ENCODE measurements at places on chromosomes 2 and 18.
A peak's percentile ranks its signal among the peaks of the same experiment; 100 is the strongest.

GRCh38 chr2:17869128-17869527 is 9.3 kb upstream of the KCNS3 start:
- no peak for DNase-seq

DNA sequence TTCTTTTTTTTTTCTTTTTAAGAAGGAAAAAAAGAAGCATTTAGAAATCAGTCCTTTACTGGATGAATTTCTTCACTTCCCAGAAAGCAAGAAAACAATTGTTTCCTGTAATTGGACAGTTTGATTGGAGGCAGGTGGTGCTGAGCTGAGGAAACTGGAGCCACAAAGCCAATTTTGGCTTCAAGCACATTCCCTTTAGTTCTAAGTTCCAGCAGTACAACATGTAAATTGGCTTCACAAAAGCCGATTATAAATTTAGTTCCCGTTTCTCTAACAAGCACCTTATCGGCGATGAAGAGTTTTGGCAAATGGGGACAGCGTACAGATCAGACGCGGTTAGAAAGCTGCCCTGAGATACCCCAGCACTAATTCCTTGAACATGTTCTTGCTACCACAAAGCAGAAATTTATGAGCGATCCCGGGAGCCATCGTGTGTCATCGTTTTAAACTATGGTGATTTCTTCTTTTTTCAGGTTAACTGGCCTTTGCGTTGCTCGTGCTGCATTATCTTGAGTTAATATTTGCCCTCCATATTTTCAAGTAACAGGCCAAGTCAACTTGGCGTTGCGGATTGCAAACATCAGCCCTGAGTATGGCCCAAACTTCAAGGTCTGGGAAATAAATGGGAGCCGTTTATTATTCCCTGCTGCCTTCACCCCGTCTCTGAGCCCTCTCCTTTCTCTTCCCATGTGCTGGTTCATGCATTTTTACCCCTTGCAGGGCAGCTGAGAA is 190.4 kb upstream of the ID2 start:
- no peak for DNase-seq

DNA sequence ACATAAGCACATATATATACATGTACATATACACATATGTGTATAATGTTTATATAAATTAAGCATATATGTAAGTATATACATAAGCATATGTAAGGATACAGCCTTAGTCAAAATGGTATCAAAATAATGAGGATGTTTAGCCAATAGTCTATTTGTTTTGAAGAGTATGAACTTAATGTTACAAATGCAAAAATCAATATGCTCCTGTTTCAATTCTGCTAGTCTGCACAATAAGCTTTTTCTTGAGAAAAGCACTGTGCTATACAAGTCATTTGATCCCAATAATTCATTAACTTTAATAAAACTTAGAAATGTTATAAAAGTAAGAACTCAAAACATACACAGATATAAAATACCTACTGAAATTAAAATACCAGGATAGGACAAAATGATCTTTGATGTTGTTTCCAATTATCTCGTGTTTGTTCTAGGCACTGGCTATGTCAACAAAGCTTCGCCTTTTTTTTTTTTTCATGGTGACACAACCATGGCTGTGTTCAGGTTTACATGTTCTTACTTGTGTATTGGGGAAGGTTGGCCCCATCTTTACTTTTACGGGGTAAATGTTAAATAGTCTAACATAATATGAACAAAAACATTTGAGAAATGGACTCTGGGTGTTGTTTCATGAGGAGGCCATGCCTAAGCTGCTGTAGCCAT is 271.1 kb upstream of the CDH19 start:
- no peak for DNase-seq

GRCh38 chr2:71151620-71152019 is 21.2 kb downstream of the MPHOSPH10 start:
- DNase-seq, result no peak

DNA sequence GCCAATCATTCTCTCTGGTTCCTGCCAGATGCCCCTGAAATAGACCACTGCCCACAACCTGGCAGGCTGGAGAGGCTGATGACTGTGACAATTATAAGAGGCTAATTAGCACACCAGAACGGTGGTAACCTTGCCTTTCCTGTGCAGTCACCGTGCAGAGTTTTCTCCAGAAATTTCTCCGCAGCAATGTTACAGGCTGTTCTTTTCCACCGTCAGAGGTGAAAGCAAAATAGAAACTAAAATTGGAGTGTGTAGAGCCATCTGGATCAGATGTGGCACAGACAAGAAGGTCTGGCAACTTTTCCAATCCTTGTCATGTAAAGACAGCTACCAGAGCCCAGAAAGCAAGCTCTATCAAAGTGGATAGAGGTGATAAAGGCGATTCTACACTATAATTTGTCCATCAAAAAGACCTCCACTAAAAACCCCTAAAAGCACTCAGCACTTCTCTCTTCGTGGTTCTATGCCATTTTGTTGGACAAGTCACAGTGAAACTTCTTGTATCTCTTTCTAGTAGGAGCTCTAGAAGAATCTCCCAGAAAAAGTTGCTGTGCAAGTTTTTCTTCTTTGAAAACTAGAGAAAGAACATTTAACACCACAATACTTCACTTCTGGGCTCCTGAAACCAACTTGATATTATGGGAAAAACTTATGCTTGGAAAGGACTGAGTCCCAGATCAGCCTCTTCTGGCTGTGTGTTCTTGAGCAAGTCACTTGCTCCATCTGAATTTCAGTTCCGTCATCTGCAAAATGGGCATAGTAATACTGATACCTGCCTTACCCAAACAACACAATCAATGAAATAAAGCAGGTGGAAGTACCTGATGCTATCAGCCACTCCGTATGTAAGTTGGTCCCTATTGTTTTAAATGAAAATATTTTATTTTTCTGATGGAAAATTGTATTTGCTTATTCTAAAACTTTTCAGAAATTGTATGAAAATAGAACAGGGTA is 295.6 kb upstream of the DLGAP1 start:
- no peak for DNase-seq

DNA sequence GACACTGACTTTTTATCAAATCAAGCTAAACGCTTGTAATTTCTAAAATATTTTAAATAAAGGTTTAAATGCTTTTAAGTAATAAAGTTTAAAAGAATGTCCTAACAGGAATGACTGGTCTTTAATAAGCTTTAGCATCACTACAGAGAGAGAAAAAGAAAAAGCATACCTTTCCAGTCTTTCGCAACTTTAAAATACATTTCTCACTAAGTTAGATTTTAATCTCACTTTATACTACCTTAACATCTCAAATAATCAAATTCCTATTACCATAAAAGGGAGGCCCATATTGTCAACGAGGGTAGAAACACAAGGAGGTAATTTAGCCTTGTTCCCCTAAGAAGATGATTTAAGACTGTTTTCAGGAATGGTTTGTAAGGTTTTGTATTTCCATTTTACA is 80.7 kb downstream of the STRN start:
- no peak for DNase-seq

- DNase-seq, result no peak
Observed at GRCh38 chr2:221596192-221596591, 24.1 kb upstream of the EPHA4 start.

GRCh38 chr2:108412995-108413710 is 35.4 kb downstream of the SULT1C4 start:
- DNase-seq, result no peak

DNA sequence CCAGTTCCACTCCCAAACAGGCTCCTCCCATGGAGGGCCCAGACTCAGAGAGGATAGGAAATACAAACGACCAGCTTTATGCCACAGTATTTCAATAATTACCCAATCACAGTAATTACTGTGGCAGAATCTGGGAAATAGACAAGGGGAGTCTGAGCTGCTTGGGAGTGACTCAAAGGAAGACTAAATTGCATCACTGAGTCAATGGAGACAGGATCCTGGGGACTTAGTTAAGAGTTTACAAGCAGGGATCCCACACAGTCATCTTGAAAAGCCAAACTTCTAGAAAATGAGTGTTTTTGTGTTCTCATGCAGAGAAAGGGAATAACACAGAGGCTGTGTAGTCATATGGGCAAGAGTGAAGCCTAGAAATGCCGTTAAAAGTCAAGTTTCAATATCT is 1142.1 kb downstream of the CNTNAP5 start:
- DNase-seq, result no peak

GRCh38 chr2:190405995-190406394 is 2.2 kb upstream of the MFSD6 start:
- DNase-seq, result no peak

- DNase-seq, result no peak
Observed at GRCh38 chr18:13871701-13872100, 43.6 kb downstream of the MC2R start.

DNA sequence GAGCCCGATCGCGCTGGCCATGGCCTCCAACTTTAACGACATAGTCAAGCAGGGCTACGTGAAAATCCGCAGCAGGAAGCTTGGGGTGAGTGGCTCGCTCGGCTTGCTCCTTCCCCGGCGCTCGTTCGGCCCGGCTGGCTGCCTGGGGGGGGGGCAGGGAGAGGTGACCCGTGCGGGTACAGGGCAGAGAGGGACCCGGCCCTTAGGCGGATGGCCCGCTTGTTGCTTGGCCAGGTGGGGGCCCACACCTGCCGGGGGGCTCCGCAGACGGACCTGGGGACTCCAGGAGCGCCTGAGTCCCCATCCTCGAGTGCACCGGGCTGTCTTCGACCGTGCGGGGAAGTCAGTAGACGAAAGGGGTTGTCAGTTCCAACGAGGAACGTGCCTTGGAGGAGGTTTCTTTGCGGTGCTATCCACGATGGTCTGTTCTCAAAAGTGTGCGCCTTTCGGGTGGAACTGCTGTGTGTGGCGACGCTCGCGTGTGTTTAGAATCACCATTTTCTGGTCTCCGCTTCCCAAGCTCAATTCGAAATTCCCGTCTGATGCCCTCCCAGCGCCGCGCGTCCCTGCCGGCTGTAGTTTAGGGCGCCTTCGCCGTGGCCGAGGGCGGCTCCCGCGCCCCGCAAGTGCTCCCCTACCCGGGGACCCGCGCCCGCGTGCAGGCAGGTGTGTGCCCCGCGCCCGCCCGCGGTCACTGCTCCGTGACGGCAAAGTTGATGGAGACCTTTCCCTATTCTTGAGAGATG is 711 bp downstream of the DOK6 start:
- DNase-seq, result no peak

DNA sequence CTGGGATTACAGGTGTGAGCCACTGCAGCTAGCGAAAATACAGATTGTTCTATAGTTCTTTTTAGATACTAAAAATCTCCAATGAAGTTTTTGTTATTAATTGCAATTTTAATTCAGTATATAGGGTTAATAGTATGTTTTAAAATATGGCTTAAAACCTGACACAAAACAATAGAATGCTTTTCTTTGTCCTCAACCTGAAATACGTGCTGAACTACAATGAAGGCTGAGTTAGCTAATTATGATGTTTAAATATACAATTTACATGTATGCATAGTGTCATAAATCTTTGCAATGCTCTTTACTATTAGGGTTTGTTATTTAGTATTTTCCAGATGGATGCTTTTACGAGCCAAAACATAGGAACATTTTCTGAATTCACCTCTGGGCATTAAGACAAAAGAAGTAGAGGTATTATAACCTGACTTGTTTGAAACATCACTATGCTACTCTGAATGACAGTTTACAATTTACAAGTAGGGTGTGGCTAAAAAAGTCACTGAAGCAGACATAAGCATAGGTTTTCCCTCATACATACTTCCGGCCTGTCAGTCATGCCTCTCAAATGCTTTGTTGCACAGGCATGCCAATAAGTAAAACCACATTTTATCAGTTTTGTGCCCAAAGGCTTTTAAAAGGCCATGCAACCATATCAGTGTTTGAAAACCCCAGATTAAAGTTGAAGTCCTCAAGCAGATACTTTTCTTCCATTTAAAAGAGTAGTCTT is 168.3 kb downstream of the OTX1 start:
- no peak for DNase-seq

DNA sequence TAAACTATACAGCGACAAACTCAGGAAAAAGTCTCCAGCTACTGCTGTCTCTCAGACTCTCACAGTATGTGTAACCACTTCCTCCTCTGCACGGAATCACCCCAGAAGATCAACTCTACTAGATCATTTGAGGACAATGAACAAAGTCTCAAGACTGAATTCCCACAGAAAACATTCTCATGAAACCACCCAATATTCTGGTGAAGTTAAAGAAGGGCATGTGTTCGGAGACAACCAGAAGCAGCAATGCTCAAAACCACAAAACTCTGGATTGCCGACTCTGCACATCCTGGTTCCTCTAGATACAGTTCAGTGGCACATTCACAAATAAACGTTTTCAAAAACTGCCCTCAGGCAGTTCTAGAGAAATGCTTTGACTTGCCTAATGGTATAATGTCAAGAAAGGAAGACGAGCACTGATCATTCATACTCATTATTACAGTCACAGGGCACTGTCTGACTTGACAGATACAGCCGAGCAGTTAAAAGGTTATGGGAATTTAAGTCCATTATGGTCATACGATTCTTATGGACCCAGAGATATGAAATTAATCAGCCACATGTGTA is 91.9 kb upstream of the STK17B start:
- peak; percentile 28 for DNase-seq

DNA sequence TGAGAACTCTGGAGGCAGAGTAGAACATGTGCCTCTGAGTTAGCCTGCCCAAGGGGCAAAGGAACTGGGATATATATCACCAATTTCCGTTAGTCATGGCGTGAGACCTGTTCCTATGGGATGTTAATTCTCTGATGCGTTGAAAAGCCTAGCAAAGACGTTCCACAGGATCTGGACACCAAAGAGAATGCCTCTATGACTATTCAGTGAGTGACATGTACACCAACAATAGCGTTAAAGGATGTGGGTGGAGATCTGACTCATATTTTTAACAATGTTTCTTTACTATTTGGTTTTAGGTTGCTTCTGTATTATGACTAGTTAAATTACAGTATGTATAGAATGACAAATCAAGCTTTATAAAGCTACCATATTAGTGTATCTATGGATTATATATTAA is 320.9 kb upstream of the MC4R start:
- DNase-seq, result no peak

GRCh38 chr2:164368896-164369295 is 252.4 kb downstream of the GRB14 start:
- no peak for DNase-seq

- no peak for DNase-seq
Observed at GRCh38 chr2:148614322-148615049, 30.1 kb upstream of the EPC2 start.

DNA sequence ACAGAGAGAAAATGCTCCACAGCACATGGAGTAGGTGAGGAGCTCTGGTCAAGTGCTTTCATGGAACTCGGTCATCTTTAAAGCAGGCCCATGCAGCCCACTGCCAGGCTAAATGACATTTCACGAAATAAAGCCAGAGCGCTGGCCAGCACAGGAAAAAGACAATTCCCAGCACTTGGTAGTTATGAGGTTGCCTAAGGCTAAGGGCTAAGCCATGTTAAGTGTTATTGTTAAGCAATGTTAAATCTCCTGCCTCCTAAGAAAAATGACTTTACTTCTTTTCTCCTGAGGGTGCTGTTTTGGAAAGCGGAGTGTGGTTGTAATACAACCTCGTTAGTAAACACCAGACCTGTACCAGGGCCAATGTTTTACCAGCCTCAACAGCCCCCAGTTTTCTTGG is 125.9 kb upstream of the NRP2 start:
- DNase-seq, result no peak

- DNase-seq, result no peak
Observed at GRCh38 chr18:7812431-7813063, 245.4 kb downstream of the PTPRM start.

All from effector memory CD8-positive, alpha-beta T cell (primary cell).